Gastroesophageal sphincter (tissue), 4 donors: ENCODE measurements at places on chromosomes 7 and 10.

DNA sequence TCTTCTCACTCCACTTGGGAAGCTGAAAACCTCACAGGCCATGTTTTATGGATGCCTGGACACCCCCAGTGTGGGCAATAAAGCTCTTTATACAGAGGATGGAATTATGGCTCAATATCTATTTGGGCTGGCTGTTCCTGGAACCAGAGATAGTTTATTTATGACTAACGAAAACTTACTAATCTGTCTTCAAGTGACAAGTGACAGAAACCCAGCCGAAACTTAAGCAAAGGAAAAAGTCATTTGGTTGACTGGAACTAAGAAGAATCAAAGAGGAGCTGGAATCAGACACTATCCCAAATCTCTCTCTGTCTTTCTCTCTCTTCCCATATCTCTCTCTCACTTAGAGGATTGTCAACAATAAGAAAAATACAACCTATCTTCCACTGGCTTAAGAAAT is 78.3 kb upstream of the CDK6 start:
- no peak for ATAC-seq

DNA sequence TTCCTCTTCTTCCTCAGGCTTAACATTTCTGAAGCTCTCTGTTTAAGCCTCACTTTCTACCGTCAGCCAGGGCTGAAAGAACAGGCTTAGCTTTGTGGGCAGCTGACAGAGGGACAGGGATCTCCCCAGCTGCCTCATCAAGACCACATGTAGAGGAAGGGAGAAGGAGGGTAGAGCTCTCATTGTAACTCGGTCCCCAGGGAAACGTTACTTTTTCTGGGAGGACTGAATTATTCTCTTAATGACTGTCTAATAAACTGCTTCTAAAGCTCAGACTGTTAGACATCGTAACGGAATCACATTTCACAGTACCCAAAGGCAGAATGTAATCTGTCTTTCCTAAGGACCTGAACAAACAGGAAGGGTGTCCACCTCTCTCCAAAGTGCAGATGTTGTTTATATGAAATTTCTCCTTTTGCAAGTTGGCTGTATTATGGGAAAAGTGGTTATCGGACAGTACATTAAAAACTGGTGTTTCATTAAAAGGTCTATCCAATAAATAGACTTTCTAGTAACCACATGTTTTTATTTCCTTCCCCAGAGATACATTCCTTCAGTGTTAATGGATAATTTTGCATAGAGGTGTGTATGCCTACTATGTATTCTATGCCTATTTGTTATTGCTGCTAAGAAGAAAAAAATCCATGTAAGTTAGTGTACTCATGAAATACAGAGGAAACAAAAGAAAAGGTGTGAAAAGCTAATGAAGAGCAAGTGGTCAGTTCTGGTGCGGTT is 144.2 kb downstream of the CTTNBP2 start:
- ATAC-seq = no peak

DNA sequence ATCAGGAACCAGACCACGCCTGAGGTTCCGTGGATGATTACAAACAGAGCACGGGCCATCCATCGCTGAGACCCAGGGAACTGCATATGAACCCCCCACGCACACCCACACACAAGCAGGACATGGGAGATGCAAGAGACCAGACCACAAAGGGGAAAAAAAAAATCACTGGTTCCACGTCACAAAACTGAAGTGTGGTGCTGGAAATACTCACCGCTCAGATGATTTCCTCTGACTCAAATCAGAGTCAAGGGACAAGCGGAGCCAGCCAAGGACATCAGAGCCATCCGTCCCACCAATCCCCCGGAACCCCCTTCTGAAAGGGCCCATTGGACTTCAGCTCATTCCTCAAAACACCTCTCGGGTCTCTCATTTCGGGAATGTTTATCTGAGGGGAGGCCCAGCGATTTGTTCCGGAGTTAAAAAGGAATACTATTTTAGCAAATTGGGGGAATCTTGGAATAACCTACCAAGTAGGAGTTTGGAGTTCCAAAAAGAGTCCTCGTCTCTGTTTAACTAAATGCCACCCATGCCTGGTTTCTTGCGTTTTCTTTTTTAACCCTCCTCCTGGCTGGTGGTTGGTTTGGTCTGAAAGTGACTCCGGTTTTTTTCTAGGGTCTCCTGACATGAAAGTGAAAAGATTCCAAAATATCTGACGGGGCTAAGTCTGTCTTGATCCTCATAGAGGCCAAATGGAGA is 15.0 kb downstream of the SNX8 start:
- peak; percentile 28 for ATAC-seq

DNA sequence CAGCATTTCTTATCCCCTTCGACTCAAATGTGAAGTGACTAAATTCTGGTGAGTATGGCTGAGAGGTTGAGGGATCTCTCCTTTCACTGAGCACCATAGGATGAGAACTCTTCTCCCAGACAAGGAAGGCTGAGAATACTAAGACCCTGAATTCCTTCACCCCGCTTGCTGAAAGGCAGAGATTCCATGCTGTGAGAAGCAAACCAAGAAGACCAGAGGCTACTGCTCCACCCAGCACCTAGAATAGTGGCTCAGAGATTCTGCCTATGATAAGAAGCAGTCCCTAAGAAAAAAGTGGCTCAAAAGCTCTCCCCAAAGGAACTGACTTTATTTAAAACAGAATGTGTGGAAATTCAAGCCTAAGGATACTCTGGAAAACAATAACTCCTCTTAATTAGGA is 26.7 kb upstream of the WNT2 start:
- ATAC-seq = no peak

- ATAC-seq = no peak
Observed at GRCh38 chr7:116167177-116167576, 43.2 kb upstream of the TES start.

DNA sequence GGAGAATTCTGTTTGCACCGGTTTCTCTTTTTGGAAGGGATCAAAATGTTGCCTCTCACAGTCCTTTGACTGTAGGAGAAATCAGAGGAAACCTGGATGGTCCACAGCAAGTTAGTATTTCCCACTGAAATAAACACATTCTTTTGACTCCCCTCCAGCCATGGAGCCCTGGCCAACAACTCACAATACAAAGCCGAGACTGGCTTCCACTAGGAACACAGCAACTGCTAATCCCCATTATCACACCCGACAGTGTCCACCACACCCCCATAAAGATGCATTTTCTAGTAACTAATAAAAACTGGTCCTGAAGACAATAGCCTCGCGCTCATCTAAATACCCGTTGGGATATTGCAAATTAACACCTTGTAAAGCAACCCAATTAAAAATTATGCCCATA is 798 bp upstream of the MACROH2A2 start:
- no peak for ATAC-seq

DNA sequence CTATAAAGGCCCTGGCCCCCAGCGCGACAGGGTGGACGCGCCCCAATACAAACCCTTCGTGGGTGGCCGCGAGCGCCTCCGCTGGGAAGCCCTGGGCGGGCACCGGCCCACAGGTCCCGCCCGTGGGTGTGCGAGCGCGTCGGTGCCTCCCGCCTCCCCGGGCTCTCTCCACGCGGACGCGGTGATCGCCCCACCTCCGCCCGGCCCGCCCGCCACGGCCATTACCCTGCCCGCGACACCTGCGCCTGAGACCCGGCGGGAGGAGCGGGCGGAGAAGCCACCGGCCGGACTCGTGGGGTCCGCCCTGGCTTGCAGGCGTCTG is 81.2 kb downstream of the PAX2 start:
- ATAC-seq = no peak

- no peak for ATAC-seq
Observed at GRCh38 chr7:154767142-154767541, 235.8 kb downstream of the PAXIP1 start.
